ENCODE measurements at places on chromosomes 12 and 14. TPM values are rescaled to one million over a fixed set of nuclear protein-coding genes. Genes with fewer than 3 reads are reported as not detected.

Gene DIO2
- total RNA-seq: 35.0 TPM

Gene RTN1
- not detected for total RNA-seq

- no peaks in the 10 kb centered on the region for H3K36me3 ChIP-seq
- H3K27ac ChIP-seq: no peak overlapping the region
- no peaks in the 10 kb centered on the region for H3K4me1 ChIP-seq
- no peak overlapping the region for H3K4me3 ChIP-seq
Measured at GRCh38 chr14:89367779-89368120, 49.3 kb downstream of the FOXN3 start.

GRCh38 chr14:44279357-44279756 is 227.7 kb downstream of the FSCB start:
- no peak overlapping the region for H3K4me3 ChIP-seq
- H3K36me3 ChIP-seq: no peaks in the 10 kb centered on the region
- no peak overlapping the region for H3K27ac ChIP-seq
- H3K27me3 ChIP-seq: no peaks in the 10 kb centered on the region
- H3K4me1 ChIP-seq: no peaks in the 10 kb centered on the region

- H3K4me1 ChIP-seq: peaks cover 11% of the 10 kb centered on the region
- H3K27ac ChIP-seq: no peak overlapping the region
- no peak for DNase-seq
- no peak overlapping the region for H3K4me3 ChIP-seq
Measured at GRCh38 chr14:52875707-52876106, 75.1 kb downstream of the FERMT2 start.

DNA sequence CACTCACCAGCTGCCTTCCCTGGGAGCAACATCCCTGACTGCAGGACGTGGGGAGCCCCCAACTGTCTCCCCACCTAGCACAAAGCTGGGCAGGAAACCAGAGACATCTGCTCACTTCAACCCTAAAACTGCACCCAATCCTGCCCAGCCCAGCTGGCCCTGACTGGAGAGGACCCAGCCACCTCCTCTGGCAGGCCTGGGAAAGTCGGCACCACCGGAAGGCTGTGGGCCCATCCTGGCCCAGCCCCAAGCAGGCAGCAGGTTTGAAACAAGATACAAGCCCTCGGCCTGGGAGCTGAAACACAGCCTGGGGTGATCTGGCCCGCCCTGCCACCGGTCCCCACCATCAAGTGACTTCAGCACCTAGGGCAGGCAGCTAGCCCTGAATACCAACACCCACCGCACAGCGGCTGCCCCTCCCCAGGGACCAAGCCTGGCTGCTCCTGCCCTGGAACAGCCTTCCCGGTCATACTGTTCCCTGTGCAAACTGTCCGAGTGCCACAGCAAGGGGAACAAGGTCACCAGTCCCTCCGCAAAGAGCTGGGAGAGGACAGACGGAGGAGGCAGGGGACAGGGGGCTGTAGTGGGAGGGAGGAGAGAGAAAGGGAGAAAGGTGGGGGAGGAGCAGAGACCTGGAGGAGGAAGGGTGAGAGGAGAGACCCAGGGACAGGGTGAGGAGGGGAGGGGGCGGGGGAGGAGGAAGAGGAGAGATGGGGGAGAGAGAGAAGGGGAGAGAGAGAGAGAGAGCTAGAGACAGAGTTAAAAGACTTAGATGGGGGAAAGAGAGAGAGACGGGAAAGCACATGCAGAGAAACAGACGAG is 115.7 kb downstream of the RFLNA start:
- H3K27me3 ChIP-seq: no peaks in the 10 kb centered on the region
- H3K27ac ChIP-seq: no peak overlapping the region
- no peaks in the 10 kb centered on the region for H3K4me1 ChIP-seq
- H3K36me3 ChIP-seq: no peaks in the 10 kb centered on the region
